Stimulated activated CD8-positive, alpha-beta memory T cell treated with anti-CD3 and anti-CD28 coated beads, Interleukin-2, amount 100 ng/mL, for 1 hour (primary cell): ENCODE measurements at places on chromosomes 5 and 9.

- no peak for DNase-seq
Measured at GRCh38 chr9:98287384-98287783, 31.9 kb upstream of the TBC1D2 start.

DNA sequence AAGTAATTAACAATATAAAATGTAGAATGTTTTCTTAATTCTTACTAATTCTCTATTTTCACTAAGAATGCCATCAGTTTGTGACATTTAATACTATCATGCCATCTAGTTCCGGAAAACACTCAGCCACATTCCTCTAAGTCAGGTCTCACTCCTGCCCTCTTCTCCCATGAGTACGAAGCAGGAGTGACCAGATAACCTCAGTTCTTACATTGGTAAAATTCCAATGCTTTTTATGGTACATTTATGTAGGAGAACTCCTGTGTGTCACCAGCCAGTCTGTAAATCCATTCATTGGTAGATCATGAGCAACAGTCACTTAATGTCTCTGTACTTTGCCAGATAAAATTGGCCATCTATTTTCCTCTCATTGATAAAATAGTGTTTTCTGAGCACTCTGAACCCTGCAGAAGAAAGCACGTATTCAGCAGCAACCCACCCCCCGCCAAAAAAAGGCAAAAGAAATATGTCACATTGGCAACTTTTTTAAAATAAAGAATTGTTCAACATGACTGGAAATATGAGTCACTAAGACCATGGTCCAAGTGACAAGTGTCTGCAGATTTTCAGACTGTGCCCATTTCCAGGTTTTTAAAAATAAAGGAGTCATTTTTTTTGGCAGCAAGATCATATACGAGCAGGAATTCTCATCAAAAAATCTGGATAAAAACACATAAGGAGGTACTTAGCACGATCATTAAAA is 11.8 kb downstream of the GLIS3 start:
- DNase-seq = no peak

- no peak for DNase-seq
Measured at GRCh38 chr9:4796988-4797853, 4.5 kb downstream of the RCL1 start.

- no peak for DNase-seq
Measured at GRCh38 chr5:122401976-122402725, 90.1 kb downstream of the SNCAIP start.

DNA sequence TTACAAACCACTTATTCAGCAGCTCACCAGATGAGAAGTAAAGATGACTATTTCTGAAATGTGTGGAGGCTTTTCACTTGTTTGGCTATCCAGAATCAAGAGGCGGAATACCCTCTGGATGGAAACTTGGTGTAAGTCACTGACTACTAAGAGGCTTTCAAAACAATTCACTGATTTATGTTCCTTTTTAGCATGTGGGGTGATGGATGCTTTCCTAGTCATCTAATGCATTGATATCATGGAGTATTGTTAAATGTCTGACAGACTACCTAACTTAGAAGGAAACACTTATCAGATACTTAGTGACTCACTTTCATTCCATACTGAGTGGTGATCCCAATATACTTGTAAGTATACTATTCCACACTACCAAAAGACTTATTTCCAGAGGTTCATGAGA is 141.4 kb downstream of the PLK2 start:
- no peak for DNase-seq

DNA sequence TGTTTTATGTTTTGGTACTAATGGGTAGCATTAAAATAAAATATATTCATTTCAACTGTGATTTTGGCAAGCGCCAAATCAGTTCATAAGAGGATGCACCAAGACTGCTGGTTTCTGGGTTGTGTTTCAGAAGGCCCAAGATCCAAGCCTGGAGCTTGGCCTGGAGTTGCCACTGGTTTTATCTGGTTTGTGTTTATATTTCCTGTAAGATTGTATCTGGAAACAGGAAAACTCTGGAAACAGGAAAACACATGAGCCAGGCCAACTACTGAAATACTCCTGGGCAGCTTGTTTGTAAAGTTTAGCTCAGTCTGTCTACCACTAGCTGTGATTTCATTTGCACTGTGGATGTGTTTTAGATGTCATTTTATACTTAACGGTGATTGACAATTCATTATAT is 5.5 kb downstream of the FSTL4 start:
- no peak for DNase-seq

DNA sequence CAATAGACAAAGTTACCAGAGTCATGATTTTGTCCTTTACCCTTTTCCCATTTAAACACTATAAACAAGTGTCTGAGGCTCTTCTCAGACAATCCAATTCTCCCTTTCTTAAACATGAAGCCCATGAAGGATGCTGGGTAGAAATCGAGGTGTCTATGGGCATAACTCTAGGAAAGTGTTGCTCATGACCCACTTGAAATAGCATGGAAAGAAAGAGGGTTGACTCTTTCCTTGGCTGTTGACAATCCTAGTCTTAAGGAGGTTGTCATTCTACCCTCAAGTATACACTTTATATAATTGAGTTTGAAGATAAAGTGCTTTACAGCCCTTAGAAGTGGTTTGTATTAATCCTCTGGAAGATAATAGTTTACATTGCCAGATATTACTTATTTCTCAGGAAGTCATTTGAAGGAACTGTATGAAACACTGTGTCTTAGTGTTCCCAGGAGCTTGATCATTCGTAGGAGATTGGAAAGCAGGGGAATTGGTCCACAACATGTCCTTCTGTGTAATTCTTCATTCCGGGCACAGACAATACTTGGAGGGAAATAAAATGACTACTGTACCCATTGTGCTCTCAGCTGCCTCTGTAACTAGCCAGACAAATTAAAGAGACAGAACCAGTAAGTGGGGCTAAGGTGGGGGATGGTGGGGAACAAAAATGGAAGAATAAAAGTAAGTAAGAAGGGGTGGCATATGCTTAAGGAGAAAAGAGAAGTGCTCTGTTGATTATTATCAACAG is 1078.3 kb upstream of the DMAC1 start:
- no peak for DNase-seq
